ENCODE measurements at places on chromosomes 1 and 21.

DNA sequence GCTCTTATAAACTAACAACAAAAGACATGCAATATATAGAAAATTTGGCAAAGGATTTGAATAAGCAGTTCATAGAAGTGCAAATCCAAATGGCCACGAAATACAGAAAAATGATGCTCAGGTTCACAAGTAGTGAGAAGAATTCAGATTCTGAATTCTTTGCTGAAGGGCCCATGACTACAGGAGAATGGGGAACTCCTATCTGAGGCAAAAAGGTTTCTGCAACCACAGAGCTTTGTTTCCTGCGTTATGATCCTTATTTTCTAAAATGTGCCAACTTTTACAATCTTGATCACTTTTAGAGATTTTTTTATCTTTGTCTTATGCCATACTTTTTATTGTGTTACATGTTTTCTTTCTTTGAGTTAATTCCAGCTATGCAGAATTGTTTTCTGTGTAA is 91.3 kb downstream of the ITSN1 start:
- no peak for DNase-seq

- no peak for DNase-seq
Observed at GRCh38 chr1:168467452-168467851, 76.3 kb downstream of the XCL2 start.

DNA sequence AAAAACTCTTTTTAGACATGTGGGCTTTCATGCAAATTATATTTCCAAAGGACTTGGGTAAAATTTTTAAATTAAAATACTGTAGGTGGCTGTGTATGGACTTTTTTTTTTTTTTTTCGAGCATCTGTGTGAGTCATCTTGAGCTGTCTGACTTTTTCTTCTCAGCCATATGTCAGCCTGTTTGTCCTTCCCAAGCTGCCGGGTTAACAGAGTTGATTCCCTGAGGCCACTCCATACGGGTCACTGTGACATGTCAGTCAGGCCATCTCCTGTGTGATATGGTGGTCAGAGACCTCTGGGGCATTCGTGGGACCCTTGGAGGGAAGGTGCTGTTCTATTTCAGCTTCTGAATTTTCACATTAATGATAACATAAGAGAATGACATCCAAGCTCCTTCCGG is 148.3 kb downstream of the KCNJ6 start:
- no peak for DNase-seq

DNA sequence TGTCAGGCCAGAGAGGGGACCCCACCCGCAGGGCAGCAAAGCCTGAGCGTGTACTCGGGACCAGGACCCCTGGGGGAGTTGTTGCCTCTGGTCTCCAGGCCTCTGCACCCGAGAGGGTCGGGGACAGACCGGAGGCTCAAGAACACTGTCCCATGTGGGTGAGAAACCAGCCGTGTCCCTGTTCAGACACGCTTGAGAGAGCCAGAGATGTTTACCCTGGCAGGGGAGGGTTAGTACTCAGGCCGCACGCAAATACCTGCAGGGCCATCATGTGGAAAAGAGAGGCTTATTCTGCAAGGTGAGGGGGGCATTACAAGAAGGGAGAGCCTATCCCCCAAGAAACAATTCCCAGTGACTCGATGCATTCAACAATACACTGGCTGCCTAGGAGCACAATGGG is 74.0 kb upstream of the ARHGEF16 start:
- DNase-seq: no peak

DNA sequence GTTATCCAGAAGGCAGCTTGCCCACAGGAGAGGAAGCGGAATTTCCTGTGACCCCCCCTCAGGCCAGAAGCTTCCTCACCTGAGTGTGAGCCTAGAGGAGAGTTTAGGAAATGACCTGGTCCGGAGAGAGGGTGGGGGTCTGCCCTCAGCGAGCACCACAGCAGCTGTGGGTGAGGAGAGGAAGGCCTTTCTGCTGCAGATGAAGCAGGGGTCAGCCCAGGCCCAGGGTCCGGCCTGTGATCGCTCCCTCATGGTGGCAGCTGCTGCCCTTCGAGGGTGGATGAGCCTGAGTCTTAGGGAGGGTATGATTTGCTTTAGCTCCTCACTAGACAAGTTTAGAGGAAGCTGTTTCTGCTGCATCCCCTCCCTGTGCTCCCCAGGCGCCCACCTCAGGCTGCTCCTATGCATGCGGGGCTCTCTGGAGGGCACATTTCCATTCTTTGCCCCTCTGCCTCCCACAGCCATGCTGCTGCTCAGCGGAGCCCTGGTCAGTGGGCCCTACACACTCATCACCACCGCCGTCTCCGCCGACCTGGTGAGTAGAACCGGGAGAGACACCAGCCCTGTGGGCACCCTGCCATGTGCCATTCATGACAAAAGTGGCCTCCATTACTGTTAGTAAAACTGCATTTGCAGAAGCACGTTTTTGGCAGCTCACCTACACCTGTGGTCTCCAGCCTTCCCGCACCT is 53.0 kb downstream of the SLC37A1 start:
- DNase-seq: no peak

- no peak for DNase-seq
Observed at GRCh38 chr1:93905734-93906133, 3.5 kb downstream of the GCLM start.

DNA sequence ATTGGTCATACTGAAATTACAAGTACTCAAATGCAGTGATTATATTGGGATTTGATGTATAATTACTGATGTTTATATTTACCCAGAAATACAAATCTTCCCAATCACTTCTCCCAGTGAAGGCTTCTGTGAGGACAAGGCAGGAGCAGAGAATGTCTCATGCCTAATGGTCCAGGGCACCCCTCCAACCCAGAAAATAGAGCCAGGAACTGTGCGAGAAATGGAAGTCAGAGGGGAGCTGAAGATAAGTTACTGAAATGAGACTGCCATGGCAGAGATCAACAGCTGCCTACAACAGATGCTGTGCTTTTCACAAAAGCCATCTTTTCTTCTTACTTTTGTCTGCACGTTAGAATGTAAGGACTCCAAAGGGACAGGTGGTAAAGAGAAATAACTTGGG is 171.2 kb downstream of the TTLL7 start:
- DNase-seq: no peak

DNA sequence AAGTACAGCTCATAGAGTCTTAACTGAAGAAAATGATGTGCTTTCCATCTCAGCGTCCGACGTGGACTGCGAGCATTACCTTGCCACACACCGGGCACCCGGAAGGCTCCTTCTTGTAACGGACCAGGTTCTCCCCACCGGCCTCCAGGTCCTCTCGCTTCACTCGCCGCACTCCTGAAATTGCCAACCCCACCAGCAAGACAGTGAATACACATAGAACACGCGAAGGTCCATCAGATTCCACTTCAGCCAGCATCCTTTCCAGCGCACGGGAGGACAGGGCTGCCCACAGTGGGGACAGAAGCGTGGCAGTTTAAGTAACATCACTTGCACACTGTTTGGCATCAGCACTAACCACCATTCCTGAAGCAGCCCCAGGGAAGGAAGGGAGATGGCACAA is 53.3 kb downstream of the PRDM15 start:
- DNase-seq: no peak

DNA sequence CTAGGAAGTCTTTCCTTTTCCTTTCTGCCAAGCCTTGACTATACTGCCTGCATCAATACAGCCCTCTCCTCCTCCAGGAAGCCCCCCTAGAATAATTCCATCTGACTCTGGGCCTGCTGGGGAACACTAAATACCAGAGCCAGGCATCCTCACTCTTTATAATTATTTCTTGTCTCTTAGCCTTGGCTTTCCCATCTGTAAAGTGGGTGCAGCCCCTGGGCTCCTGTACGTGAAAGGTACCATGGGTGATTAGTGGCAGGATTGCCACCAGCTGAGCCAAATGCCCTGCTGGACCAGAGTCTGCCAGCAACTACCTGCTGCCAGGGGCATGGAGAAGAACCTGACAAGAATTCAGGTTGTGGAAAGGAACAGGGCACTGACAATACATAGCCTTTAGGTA is 58.7 kb downstream of the LGR6 start:
- no peak for DNase-seq

DNA sequence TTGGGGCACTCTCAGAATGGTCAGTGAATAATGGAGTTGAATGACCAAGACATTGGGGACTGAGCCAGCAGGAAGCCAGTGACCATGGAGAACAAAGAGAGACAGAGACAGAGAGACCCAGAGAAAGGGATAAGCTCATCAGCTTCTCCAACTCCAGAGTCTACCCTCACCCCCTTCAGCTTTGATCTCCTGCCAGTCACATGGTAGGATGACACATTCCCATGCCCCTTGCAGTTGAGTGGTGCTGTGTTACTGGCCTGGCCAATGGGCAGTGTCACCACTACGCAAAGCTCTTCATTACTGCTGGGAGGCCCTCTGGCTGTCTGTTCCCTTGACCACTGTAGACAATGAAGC is 643.5 kb downstream of the AJAP1 start:
- DNase-seq: no peak

- DNase-seq: no peak
Observed at GRCh38 chr21:39644062-39644560, 31.4 kb downstream of the B3GALT5 start.

DNA sequence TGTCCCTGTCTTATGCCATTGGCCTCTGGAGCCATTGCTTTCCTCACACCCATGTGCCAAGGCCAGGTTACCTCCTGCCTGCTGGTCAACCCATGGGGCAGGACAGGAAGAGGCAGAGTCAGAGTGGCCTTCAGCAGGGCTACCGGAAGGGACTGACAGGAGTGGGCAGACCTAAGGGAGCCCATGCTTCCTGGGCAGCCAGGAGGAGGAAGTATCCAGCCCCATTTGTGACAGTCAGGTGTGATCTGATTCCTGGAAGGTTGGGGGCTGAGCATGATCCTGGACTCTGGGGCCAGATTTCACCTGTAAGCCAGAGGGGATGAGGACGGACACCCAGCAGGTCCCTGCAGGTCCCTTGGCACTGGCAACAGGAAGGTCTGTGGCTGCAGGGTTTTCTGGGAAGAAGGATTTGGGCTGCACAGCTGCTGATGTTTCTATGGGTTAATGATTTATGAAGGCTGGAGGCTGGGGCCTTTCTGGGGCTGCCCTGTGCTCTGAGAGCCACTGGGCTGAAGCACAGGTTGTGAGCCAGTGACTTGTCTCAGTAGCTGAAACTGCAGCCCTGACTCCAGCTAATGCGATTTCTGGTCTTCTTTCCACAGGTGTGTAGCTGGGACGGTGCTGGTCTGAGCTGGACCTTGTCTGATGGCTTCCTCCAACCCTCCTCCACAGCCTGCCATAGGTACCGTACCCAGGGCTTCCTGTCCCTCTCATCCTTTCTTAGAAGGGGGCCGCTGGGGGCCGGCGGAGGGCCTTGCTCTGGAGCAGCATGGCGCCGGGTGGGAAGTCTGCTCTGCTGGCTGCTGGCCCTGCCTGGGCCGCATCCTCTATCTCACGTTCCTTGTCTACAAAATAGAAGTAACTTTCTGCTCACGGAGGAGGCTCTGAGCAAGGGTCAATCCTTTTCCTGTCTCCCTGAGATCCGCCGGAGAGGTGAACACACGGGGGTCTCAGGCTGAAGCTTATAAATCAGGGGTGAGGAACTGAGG is 40.7 kb downstream of the ARHGEF10L start:
- DNase-seq: no peak

GRCh38 chr1:97505816-97506215 is 415.0 kb downstream of the DPYD start:
- DNase-seq: no peak

DNA sequence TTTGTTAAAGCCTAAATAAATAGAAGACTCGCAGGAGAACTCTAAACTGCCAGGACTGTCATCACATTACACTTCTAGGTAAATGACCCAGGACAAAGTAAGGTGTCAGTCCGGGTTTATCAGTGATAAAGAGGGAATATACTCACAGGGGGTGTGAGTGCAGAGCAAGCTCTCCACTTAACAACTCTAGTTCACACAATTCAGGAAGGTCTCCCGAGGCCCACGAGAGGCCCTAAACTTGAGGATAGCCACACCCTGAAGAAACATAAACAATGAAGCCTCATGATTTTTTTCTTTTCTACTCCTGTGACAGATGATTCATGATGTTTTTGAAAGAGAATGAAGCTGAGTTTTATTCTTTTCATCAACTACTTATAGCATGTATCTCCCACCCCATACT is 65.6 kb upstream of the EXO1 start:
- no peak for DNase-seq

DNA sequence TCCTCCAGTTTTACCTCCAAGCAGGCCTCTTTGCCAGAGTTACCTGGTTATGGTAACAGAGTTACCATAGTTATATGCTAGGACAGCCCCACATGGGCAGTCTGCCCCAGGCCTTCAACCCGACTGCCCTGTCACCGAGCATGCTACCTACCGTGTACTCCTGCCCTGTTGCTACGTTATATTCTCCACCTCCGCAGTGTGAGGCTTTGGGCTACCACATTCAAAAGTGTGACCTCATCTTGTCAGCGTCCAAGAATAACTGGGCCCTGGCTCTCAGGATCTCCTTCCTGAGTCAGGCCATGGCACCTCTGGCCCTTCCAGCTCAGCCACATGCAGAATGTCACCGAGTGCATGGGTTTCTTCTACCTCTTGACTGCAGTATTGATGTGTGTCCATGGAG is 8.9 kb downstream of the MAPKAPK2 start:
- no peak for DNase-seq

GRCh38 chr1:81111818-81112217 is 688.9 kb upstream of the ADGRL2 start:
- DNase-seq: no peak

DNA sequence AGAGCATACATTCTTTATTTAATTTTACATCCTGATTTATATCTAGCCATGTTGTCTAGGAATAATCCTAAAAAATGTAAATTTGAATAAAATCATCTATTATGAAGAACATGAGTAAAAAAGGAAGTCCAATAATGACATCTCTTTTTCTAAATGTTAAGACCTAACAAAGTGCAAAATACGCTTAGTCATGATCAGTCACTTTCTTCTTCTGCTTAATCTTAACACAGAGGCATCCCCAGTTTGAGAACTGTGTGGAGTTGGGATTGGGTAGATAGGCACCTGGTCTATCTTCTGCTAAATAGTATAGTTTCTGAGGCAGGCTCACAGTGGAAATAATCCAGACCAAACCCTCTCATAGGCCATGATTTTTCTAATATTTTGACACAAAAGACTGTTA is 311.7 kb upstream of the LRRC7 start:
- DNase-seq: no peak

GRCh38 chr1:154351363-154352068 is 26.2 kb downstream of the ATP8B2 start:
- DNase-seq: peak; percentile 54

DNA sequence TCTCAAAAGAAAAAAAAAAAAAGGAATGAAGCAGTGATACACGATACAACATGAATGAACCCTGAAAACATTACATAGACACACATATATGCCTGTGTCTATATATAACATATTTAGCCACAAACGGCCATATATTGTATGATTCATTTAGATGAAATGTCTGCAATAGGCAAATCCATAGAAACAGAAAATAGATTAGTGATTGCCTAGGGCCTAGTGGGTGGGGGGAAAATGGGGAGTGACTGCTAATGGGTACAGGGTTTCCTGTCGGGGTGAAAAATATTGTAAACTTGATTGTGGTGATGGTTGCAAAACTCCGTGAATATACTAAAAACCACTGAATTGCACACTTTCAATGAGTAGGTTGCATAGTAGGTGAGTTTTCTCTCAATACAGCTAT is 6.0 kb upstream of the H6PD start:
- DNase-seq: no peak
